GM12891 (cell line): ENCODE measurements at places on chromosomes 6 and 20.

- no peak for DNase-seq
Observed at GRCh38 chr20:46089167-46089416, 670 bp downstream of the NCOA5 start.

DNA sequence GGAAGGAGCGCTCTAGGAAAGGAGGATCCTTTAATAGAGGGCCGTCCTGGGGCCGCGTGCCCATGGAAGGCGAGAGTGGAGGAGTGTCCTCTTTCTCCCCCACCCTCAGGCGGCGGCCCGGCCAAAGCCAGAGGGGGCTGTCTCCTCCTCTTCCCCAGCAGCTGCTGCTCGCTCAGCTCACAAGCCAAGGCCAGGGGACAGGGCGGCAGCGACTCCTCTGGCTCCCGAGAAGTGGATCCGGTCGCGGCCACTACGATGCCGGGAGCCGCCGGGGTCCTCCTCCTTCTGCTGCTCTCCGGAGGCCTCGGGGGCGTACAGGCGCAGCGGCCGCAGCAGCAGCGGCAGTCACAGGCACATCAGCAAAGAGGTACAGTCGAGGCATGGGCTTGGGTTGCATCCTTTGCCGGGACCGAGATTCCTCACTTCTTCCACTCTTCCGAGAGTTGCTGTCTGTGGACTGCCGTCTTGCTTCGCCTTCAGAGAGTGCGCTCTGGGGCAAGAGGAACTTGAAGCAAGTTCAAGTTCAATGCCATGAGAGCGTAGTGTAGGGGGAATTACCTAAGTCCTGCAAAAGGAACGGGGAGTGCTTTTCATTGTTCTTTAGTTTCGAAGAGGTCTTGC lies at the start of gene LAMA2:
Gene LAMA2 (plus strand): TSS at position 148 of the 621 bp plus-strand sequence. CDS start 108 bp downstream, at position 256.
- no peak for DNase-seq

GRCh38 chr6:21188505-21189223 lies 404.9 kb upstream of the SOX4 start:
- no peak for DNase-seq

- no peak for DNase-seq
Observed at GRCh38 chr20:16062661-16063581, 510.3 kb downstream of the KIF16B start.

GRCh38 chr6:33950891-33951889 lies 147.4 kb upstream of the MLN start:
- no peak for DNase-seq

GRCh38 chr20:57805747-57806146 lies 95.9 kb upstream of the PMEPA1 start:
- DNase-seq = no peak

DNA sequence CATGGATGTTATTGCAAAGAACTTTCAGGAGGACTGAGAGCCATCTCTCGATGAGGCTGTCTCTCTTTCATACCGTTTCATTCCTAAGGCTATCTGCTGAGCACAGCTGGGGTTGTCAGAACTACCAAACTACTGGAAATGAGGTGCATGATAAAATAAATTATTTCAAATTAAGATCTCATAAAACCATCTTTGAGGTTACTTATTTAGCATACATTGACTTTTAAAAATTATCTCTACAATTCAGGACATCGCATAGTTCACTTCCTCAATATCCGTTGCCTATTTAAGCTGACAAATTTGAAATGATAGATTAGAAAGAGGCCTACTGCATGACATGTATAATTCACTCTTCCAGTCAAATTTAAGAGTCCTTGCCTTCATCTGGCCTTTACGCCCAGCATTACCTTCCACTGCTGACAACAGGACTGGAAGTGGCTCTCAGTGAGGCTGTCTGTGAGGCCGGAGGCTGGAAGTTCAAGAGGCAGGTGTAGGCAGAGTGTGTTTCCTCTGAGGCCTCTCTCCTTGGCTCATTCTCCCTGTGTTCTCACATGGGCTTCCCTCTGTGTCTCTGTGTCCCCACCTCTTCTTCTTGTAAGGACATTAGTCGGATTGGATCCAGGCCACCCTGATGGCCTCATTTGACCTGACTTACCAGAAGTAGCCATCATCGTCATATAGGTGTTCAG lies 12.8 kb upstream of the DUSP22 start:
- DNase-seq = no peak

DNA sequence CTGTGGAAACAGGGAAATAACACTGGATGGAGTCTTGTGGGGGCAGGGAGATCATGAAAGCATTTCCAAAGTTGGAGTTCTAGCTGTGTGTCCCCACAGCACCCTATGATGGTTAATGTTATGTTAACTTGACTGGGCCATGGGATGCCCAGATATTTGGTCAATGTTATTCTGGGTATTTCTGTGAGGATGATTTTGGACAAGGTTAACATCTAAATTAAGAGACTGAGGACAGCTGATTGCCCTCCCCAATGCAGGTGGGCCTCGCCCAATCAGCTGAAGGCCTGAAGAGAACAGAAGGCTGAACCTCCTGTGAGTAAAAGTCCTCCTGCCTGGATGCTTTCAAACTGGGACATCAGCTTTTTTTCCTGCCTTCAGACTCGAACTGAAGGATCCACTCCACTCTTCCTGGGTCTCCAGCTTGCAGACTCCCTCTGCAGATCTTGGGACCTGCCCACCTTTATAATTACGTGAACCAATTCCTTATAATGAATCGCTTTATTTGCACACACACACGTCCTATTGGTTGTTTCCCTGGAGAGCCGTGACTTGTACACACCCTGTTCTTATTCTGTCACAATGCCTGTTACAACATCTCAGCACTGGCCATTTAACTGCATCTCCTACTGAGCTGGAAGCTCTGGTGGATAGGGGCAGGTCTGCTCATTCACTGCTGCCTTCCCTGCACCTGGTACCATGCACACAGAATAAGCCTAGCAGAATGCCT lies 99.5 kb upstream of the IYD start:
- no peak for DNase-seq

DNA sequence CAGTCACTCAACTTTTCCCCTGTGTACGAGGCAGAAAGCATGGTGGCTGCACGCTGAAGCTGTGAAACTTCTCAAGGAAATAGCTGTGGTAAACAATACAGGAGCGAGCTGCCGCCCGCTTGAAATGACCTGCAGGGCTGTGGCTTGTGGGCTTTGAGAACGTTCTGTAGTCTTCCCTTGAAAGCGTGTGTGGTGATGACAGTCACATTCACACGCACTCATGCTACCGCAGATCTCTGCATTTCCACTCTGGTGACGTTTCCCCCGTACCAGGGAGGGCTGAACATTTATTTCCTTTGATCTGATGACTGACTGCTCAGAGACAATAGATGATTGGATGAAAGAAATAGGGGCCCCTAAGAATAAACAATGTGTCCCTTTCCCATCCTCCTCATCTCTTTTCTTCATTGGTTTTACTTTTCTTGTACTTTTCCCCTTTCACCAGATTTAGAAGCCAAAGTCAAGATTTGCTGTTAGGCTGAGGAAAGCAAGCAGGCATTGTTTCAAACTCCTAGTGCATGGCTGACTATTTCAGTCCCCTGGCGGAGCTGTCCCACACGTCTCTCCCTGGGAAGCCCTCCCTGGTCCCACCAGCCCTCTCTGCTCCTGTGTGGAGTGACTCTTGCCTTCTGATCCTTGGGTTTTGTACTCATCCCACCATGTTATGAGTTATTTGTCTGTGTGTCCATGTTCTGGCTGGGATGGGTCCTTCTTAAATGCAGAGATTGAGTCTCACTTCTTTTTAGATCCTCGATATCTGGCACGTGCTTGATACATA lies 3.9 kb downstream of the SYTL3 start:
- no peak for DNase-seq
